Cerebellar cortex (tissue), 1 donor: ENCODE measurements at places on chromosomes 4 and X.

DNA sequence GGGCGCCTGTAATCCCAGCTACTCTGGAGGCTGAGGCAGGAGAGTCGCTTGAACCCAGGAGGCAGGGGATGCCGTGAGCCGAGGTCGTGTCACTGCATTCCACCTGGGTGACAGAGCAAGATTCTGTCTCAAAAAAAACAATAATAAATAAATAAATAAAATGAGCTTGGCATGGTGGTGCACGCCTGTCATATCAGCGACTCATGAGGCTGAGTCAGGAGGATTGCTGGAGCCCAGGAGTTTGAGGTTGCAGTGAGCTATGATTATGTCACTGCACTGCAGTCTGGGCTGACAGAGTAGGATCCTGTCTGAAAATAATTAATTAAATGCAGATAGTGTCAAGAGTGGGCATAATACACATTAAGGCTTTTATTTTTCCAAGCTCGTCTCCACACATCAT is 77.5 kb downstream of the DHRSX start:
- DNase-seq = no peak

DNA sequence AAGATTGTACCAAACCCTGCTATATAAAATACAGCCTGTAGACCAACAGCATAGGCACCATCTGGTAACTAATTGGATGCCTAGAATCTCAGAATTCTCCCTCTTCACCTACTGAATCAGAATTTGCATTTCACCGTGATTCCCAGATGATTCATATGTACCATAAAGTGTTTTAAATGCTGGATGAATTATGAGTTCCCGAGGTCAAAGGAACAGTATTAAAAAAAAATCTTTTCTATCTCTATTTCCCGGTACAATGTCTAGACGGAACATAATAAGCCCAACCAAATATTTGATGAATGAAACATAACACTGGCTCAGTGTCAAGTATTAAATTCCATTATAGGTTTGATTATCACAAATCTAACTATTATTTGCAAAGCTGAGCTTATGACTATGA is 280.0 kb downstream of the ANKRD50 start:
- no peak for DNase-seq

DNA sequence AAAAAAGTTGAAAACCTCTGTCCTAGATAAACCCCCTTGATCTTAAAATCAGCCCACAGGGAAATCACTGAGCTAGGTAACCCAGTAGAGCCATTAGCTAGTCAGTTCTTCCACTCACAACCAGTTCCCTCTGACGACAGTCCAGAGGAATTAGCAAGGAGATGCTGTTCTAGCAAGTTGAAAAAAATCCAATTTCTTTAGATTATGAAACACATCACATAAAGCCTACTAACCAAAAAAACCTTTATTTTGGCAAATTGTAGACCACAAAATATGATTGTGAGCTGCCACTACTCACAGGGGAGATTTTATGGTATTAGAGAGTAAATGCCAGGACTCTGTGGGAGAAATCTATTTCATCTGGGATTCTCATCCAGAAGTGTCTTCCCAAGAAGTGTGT is 22.6 kb downstream of the ADAMTS3 start:
- no peak for DNase-seq

DNA sequence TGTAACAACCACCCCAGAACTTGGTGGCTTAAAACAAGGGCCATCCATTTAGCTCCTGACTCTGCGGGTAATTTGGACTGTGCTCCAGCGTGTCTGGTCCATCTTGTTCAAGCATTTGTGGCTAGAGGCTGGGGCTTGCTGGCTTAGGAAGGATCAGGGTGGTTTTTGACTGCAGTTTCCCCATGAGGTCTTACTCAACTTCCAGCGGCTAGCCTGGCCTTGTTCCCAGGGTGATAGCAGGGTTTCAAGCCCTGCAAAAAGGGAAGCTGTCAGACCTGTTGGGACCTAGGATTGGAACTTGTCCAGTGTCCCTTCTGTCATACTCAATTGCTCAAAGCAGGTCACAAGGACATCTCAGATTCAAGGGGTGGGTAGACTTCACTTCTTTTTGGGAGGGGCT is 205.9 kb downstream of the STIM2 start:
- no peak for DNase-seq

- DNase-seq = no peak
These were observed 6.2 kb upstream of the MGARP start for GRCh38 chr4:139286186-139286698.

- DNase-seq = no peak
These were observed 221.1 kb downstream of the ZNF674 start for GRCh38 chrX:46324166-46324565.

DNA sequence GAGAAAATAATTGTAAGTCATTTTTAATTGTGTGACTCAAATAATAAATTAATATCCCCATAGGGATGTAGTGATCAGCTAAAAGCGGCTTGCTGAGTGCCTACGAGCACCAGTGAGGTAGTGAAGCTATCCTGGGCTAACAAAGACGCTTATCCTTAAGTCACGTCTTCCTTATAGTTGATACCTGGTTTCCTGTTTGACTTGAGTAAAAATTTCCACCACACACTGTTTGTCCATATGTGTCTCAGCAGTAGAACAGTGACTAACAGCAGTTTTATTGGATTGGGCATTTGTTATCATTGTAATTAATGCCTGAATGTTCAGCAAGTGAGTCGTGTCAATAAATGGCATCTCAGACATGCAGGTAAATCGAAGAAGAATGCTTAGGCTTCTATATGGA is 241.1 kb downstream of the GRXCR1 start:
- DNase-seq = peak; percentile 46

DNA sequence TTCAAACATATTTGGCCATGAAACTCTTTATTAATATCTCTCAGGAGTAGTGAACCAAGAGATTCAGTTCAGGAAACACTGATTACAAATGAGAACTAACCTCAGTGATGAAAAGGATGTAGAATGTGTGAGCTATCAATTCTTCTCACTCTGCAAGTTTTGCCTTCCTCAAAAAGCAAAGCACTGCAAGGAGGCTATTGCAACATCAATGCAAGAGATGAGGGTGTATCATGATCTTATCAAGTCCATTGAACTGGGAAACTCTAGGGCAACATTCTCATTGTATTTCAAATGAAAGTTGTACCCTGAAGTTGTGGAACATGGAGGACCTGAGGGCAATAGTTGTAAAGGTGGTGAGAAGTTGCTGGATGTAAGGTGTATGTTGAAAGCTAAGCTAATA is 56.4 kb upstream of the VEGFC start:
- DNase-seq = no peak

GRCh38 chrX:10121787-10122186 is 35.0 kb upstream of the CLCN4 start:
- no peak for DNase-seq

GRCh38 chr4:2924765-2925301 is 38.4 kb downstream of the NOP14 start:
- DNase-seq = peak; percentile 63

DNA sequence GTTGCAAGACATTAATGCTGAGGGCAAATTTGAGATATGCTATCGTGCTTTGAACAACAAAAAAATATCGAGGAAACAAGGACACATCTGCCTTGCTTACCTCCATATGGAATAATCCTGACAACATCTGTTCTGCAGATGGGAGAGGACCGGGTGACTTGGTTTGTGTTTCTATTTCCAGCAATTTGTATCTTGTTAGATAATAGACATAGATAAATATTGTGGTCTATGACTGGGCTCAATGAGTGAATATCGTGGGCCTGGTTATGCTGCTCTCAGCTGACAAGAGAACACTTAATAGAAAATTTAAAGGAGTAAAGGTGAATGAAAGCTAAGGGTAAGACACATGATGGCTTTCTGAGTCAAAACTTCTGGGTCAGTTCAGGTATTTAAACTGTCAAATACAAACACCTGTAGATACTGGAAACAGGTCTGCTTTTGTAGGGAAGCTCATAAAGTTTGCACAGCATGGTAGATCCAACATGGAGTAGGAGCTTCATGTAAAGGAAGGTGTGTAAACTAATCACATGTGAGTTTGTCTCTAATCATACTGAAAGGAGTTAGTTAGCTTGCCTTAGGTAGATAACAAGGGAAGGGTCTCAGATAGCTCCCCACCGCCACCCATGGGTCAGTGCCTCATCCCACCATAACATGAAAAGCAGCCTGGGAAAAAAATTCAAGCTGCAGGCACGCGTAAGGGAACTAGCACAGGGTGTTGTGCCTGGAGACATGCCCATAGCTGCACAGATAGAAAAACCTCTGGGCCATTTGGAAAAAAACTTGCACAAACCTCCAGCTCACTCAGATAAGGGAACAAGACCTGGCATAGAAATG is 904.1 kb upstream of the EPHA5 start:
- DNase-seq = no peak

DNA sequence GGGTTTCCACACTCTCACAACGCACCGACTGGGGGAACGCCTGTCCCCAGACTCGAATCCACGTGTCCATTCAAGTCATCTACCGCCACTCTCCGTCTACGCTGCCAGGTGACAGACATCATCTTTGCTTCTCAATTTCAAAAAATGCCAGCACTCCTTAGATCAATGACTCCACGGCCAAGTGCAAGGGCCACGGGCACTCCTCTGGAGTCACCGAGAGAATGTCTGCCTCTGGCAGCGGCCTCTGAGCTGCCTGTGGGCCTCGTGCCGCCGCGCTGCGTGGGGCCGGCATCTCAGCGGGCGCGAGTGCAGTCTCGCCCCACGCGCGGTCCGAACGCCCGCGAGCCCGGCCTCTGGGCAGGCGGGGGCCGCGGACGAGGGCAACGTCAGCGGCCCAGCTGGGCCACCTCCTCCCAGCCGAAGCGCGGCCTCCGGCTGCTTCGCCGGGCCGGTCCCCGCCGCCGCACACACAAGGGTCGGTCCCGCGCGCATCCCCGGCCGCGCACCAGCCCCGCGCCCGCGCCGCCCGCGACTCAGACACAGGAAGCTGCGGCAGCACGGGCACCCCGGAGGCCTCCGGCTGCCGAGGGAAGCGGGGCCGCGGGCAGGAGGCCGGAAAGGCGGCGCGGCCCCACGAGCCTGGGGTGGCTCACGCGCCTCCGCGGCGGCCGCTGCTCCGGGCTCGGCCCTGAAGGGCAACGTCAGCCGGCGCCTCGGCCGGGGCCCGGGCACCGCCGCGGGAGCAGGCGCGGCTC is 450 bp downstream of the ACSL1 start:
- DNase-seq = peak; percentile 23

DNA sequence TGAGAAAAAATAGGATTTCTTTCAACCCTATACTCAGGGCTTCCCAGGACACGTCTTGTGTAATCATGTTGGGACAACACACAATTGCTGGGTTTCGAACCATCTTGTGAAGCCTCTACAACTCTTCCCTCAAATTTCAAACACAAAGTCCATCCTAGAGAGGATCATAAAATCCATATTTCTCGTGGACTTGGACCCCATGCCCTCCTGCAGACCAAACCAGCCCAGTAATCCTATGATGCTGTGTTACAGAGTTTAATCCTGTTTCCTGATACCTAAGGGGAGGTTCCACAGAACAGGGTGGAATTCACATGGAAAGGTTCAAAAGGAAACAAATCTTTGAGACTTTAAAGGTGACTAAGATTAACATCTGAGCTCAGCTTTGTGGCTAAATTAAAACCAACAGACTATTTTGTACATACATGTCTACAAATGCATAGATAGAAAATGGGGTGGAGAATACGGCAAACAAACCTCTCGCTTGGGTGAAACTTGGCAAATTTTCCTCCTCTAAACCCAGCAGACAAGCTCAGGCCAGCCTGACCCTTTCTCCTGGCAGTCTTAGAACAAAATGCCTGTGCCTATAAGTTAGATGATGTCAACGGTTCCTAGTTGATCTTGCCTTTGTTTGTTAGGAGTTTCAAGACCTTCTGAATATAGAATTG is 38.1 kb downstream of the EGFL6 start:
- DNase-seq = no peak

DNA sequence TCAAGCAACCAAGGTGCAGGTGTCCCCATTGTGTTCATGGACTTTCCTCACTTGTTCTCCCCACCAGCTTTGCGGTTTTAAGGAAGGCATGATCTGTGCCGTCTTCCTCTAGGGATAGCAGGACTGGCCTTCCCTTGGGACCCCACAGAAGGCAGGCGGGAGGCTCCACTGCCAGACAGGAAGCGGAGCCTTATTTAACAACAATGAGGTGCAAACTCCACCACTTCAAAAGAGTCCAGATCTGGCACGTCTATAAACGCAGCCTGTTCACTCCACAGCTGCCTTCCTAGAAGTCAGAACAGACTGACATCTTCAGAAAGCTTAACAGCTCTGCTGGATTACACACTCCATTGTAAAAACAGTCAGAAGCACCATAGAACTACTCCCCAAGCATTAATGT is 1.7 kb upstream of the GPR143 start:
- DNase-seq = no peak

DNA sequence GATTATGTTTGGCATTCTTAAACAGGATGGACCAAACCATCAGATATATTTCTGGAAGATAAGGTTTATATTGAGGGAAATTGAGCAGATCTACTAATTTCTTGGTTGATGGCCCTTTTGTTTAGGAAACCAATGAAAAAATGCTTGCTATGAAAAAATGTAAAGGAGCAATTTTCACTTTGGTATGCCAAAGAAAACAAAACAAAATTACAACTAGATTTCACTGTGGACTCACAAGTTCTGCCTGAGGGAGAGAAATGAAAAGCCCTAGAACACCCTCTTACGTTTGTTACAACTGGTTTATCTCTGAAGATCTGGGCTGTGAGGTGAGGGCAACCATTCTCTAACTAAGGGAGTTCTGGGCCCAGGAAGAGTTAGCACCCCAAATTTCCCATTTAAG is 122.5 kb upstream of the IL15 start:
- DNase-seq = no peak

- DNase-seq = no peak
These were observed 55.8 kb downstream of the IL1RAPL2 start for GRCh38 chrX:104621781-104622180.

GRCh38 chr4:142112451-142112850 is 476.1 kb downstream of the IL15 start:
- no peak for DNase-seq

DNA sequence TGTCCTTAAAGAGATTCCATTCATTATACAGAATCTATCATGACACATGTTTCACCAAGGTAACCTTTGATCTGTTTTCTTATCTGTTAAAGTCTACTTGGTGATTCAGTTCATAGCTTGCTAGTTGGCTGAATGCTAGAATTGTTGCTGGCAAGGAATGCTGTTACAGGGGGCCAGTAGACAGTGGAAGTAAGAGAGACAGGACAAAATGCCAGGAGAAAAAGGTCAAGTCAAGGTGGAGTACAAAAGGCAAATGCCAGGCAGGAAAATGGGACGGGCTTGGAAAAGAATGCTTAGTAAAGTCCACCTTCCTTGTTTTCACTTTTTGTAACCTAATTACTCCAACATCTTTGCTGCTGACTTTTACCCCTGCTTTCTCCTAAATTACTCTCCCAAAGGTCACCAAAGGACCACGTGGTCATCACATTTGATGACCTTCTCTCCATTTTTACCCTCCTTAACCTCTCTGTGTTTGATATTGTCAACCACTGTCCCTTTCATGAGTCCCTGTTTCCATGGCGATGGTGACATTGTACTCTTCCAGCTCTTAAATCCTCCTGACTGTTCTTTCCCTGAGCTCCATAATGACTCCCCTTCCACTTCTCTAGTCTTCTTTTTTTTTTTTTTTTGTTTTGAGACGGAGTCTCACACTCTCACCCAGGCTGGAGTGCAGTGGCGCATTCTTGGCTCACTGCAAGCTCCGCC is 24.5 kb upstream of the TAPT1 start:
- DNase-seq = no peak

GRCh38 chr4:112517067-112517634 is 1.2 kb upstream of the NEUROG2 start:
- DNase-seq = no peak
